Caudate nucleus (tissue), 63 donors: ENCODE measurements at places on chromosomes 6 and 20.

- no peak for DNase-seq
Measured at GRCh38 chr6:137949686-137950390, 82.8 kb downstream of the TNFAIP3 start.

- DNase-seq: no peak
Measured at GRCh38 chr20:34525709-34526416, 9.6 kb downstream of the DYNLRB1 start.

DNA sequence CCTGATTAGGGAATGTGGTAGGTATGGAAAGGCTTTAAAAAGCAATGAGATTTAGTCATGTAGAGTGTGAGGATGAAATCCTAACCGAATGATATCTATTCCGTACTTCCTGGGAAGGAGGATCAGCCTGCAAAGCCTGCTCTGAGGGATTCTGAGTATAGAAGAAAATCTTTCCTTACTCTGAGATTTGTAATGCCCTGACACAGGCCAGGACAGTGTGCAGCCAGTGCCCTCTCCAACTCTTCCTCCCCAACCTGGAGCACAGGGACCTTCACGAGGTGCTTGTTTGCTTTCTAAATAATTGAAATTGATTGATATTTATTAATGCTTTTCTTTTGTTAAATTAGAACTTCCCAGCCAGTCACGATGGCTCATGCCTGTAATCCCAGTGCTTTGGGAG lies 131.6 kb downstream of the ADGRG6 start:
- DNase-seq: no peak

DNA sequence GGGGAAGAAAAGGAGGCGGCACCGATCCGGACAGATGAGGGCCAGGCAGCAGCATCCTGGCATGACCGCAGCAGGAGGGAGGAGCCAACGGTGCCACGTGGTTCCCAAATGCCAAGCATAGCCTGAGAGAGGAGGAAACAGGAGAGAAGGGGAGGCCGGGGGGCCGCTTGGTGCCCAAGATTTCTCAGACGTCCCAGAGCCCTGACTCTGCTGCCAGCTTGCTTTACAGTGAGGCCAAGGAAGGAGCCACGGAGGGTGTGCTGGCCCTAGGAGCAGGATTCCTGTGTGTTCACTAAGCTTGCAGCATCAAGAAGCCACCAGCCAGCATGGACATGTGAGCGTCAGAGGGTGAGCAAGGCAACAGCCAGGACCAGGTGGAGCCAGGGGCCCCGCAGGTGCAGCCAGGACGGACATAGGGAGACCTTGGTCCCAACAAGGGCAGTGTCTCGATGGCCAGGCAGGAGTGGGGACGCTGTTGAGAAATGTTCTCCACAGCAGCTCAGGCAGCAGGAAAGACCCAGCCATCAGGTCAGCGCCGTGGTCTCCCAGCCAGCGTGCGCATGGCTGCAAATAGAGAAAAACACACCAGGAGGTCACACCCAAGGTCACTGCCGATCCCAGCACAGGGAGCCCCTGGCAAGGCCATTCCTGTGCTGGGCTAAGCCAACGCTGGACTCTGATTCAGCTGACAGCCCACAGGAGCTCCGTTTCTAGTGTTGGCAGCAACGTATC lies 143.7 kb downstream of the DLL1 start:
- DNase-seq: no peak

- no peak for DNase-seq
Measured at GRCh38 chr6:85431271-85431670, 18.6 kb upstream of the NT5E start.

DNA sequence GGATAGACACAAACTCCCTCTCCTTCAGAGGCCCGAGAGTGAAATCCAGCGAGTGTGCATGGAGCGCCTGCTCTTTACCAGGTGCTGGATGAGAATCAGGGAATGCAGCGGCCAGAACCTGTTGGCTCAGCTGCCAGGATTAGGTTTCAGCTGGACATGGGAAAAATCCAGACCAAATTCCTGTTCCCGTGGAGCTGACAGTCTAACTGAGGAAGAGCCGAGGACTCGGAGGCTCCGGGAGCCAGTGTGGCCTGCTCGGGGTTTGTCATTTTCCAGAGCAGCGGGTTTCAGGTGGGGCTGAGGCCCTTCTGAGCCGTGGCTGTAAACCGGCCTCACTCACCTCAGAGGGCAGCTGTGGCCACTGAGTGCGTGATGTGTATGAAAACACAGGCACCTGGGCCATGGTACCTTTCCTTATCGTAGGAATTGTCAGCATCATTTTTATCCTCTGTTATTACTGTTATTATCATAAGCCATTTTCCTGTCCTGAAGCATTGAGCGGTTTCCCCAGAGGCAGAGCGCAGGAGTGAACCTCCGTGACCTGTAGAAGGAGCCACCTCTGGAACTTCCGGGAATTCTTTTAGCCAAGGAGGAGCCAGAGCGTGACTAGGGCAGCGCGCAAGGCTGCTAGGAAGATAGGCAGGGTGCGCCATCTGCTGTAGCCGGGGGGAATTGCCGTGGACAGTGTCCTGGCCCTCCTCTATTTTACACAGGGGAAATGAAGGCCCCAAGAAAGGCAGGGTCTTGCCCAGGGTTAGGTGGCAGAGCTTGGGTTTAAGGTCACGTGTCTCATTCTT lies 27.3 kb downstream of the PKIG start:
- DNase-seq: peak; percentile 71

DNA sequence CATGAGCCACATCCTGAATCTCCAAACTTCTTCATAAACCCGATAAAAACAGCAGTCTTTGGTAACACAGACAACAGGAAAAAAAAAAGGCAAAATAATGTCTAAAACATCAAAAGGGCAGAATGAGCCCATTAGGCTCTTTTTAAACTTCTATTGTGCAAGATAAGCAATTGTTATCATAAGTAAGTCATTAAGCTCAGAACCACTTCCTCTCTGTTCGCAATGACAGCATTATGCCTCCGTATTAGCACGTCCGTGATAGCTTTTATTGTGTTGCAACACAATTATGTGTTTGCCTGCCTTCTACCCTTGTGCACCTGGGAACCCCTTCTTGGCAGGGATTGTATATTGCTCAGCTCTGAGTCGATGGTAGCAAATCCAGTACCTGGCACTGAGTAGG lies 147.1 kb downstream of the LRFN2 start:
- no peak for DNase-seq

GRCh38 chr6:41439524-41440418 lies 104.4 kb downstream of the NCR2 start:
- no peak for DNase-seq

DNA sequence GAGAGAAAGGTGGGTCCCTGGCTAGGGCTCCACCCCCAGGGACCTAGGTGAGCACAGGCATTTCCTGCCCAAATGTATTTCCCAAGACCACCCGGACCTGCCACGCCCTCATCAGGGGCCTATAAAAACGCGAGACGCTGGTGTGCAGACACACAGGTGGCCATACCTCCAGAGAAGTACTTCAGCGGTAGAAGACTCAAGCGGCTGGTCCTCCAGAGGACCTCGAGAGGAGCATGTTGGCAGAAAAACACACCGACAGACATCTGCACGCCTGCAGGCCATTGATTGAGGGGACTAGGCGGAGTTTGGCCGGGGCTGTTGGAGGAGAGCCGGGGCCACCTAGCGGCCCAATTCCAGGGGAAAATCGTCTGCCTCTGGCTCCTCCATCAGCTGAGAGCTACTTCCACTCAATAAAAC lies 695.8 kb upstream of the MMS22L start:
- no peak for DNase-seq

- DNase-seq: no peak
Measured at GRCh38 chr6:56888687-56889086, 66.2 kb upstream of the BEND6 start.

DNA sequence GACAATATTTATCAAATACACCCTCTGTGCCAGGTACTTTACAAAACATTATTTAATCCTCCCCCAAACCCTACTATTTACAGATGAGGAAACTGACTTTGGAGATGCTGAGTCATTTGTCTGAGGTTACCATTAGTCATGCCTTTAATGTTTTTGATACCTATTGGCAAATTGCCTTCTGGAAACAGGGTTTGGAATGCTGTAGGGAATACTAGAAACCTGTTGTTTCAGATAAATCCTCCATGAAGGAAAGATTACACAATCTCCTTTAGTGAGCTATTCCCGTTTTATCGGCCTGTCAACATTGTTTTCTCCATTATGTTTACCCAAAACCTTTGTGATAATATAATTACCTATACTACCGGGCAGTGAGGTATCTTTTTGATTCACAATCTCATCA lies 93.6 kb upstream of the ADGRF1 start:
- no peak for DNase-seq

- no peak for DNase-seq
Measured at GRCh38 chr20:36549942-36550789, 8.8 kb downstream of the MYL9 start.

- DNase-seq: no peak
Measured at GRCh38 chr6:51725155-51725554, 362.3 kb downstream of the PKHD1 start.

- no peak for DNase-seq
Measured at GRCh38 chr6:137702791-137703424, 164.2 kb upstream of the TNFAIP3 start.

DNA sequence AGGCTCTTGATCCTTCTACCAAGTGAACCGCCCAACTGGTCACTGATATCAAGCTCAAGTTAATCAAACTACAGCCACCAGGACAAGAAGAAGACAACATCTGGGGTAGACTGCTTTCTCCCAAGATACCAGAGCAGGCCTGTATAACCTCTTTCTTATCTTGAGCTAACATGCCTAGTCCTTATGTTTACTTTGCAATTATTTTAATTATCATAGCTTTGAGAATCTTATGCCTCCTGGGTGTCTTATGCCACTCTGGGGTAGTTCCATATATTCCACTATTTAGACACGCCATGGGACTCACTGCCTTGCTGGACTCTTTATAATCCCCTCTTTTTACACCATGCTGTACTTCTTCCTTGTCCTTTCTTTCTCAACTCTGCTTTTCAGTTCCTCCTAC lies 41.5 kb upstream of the ECI2 start:
- no peak for DNase-seq

- no peak for DNase-seq
Measured at GRCh38 chr6:38166411-38167240, 347.1 kb downstream of the ZFAND3 start.

DNA sequence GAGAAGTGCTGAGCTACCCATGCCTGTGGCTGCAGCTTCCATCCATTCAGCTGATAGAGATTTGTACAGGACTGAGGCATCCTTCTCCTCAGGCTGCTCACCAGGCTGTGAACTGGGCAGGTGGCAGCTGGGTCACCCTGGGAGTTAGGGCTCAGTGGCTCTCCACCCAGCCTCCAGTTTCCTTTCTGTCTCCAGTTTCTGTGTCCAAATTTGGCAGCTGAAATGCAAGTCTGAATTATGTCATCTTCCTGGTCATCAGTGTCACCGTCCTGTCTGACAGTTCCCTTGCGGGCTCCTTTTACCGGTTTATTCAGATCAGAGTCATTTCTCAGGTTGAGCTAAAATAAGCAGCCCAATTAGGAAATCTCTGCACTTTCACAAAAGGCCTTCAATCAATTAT lies 93.3 kb downstream of the EDN1 start:
- DNase-seq: no peak

- DNase-seq: no peak
Measured at GRCh38 chr6:29728173-29728874, 5.1 kb downstream of the HLA-F start.

- no peak for DNase-seq
Measured at GRCh38 chr6:21781128-21781527, 187.6 kb downstream of the SOX4 start.

DNA sequence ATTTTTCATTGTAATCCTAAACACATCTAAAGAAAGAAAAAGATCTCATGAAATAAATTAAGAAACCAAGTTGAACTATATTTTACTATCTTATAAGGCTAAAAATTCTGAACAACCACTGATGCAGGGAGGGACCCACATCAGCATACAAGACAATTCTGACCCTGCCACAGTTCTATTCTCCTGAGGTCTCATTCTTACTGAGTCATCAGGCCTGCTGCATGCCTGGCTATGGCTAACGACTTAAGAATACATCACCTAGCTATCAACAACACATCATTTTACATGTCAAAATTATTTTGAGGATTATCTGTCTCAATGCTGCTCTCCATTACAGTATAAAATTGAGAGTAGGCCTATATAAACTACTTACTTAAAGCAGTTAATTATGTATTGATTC lies 52.9 kb downstream of the FBXL4 start:
- no peak for DNase-seq

- DNase-seq: no peak
Measured at GRCh38 chr20:9253006-9253539, 184.2 kb downstream of the PLCB4 start.

GRCh38 chr20:17568972-17569521 lies 828 bp upstream of the DSTN start:
- DNase-seq: peak; percentile 26

DNA sequence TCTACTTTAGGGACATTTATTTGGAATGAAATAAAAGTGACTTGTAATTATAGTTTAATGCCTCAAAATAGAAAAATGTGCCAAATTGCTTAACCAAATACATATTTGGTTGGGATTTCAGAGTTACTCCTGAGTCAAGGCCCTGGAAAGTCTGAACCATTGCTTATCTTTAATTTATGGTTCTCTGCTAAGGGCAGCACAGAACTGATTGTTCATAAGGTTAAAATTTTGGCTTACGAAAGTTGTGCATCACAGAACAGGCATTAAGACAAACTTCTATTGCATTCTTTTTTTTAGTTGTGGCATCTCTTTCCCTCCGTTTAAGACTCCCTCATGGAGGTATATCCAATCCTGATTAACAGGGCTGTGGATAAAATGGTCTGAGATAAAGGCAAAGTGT lies 92.2 kb upstream of the TENT5A start:
- DNase-seq: no peak

DNA sequence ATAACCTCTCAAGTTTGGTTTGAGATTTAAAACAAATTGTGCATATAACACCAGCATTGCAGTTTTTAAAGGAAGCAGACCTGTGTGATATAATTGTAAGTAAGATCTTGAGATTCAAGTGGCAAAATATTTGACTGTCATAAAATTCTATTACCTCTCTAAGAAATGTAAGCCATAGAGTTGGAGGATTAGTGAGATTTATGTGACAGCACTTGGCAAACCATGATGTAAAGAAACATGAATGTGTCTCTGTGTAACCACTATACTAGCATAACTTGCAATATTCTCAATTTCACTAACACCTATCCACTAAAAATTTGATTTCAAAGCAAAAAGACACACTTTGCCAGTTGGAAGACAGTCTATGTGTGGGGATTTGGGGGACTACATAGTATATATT lies 190.2 kb upstream of the SSTR4 start:
- no peak for DNase-seq

DNA sequence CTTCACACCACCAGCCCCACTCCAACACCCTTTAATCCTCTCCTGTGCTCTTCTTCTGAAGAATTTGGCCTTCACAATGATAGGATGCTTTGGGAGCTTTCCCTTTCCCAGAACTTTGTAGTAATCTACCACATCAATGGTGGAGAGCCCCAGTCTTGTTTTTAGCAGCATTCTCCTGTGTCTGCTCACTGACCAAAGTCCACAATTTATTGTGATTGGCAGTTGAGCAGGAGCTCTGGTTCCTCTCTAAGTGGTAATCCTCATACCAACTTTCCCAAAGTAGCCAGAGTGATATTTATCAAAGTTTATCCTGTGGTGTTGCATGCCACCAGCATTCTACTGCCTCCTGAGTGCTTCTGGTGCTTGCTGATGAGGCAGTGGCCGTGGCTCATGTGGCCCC lies 29.0 kb upstream of the OPN5 start:
- no peak for DNase-seq

- no peak for DNase-seq
Measured at GRCh38 chr20:38076548-38076947, 43.0 kb downstream of the RPRD1B start.
